Progenitor cell of endocrine pancreas (in vitro differentiated cells): ENCODE measurements at places on chromosomes 2 and 18. TPM values are rescaled to one million over a fixed set of nuclear protein-coding genes. Genes with fewer than 3 reads are reported as not detected.

Gene SERPINB13
- total RNA-seq: not detected in 2 replicates

Gene RUFY4
- total RNA-seq: not detected in 2 replicates

Gene KCNK3
- 1.2 and 1.5 TPM in 2 replicates for total RNA-seq

Gene C2orf66
- total RNA-seq: 0.38 and 0.40 TPM in 2 replicates

Gene NGEF
- 0.71 and 1.2 TPM in 2 replicates for total RNA-seq

Gene CAPN14
- total RNA-seq: 0.50 and 0.73 TPM in 2 replicates

Gene TUBA3D
- total RNA-seq: not detected in 2 replicates

Gene TGFA
- total RNA-seq: 3.0 and 3.8 TPM in 2 replicates

Gene TCF4
- 56.8 and 61.3 TPM in 2 replicates for total RNA-seq

Gene VWC2L
- total RNA-seq: 0.16 TPM in 1 of 2 replicates, not detected in the other

Gene SPP2
- not detected in 2 replicates for total RNA-seq

Gene MALL
- 6.9 TPM in 2 replicates for total RNA-seq

Gene MC5R
- not detected in 2 replicates for total RNA-seq

Gene WNT6
- total RNA-seq: 0.72 and 1.5 TPM in 2 replicates

Gene TTC39C
- 28.8 and 30.1 TPM in 2 replicates for total RNA-seq

Gene LRATD1
- 148 and 177 TPM in 2 replicates for total RNA-seq

Gene SLC23A3
- total RNA-seq: 1.7 and 2.8 TPM in 2 replicates

Gene BMP10
- total RNA-seq: not detected in 2 replicates

Gene ASB18
- total RNA-seq: not detected in 2 replicates

Gene BAZ2B
- total RNA-seq: 150 and 155 TPM in 2 replicates

Gene SDC1
- total RNA-seq: 35.1 and 38.7 TPM in 2 replicates

Gene XDH
- 4.8 and 5.6 TPM in 2 replicates for total RNA-seq

Gene SEMA4C
- total RNA-seq: 74.8 and 75.0 TPM in 2 replicates

Gene DUSP2
- 0.64 and 0.93 TPM in 2 replicates for total RNA-seq

Gene KLHL30
- total RNA-seq: 0.07 and 0.13 TPM in 2 replicates

Gene ANKRD36
- 44.5 and 46.1 TPM in 2 replicates for total RNA-seq

Gene HTR2B
- total RNA-seq: not detected in 2 replicates

Gene DSG2
- 119 and 120 TPM in 2 replicates for total RNA-seq

Gene C2orf49
- total RNA-seq: 24.7 and 27.2 TPM in 2 replicates

Gene CBLN2
- 0.18 and 0.38 TPM in 2 replicates for total RNA-seq

Gene NOL4
- total RNA-seq: 5.7 TPM in 2 replicates

Gene HEATR5B
- 22.0 and 22.2 TPM in 2 replicates for total RNA-seq

Gene NT5DC4
- total RNA-seq: not detected in 2 replicates

Gene TOGARAM2
- total RNA-seq: 0.86 and 0.98 TPM in 2 replicates

Gene SPEG
- total RNA-seq: 15.1 and 15.5 TPM in 2 replicates

Gene MAP4K3
- total RNA-seq: 60.0 and 63.6 TPM in 2 replicates
